Head of caudate nucleus (tissue), 42 donors: ENCODE measurements at places on chromosomes 3 and 15.

DNA sequence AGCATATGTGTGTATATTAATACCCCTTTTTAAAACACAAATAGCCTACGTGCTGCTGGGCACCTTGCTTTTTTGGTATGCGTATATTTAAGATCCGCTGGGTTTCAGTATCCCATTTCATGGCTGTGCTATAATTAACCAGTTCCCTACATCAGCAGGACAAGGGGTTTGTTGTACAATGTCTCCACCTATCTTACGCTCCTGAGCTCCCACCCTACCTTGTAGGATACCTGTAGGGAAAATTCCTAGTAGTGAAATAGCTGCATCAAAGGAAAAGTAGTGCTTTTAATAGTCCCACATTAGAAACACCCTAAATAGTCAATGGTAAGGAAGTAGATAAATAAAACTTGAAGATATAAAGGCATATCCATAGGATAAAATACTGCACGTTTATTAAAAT, 1.4 kb downstream of the MAP6D1 start:
- no peak for DNase-seq

DNA sequence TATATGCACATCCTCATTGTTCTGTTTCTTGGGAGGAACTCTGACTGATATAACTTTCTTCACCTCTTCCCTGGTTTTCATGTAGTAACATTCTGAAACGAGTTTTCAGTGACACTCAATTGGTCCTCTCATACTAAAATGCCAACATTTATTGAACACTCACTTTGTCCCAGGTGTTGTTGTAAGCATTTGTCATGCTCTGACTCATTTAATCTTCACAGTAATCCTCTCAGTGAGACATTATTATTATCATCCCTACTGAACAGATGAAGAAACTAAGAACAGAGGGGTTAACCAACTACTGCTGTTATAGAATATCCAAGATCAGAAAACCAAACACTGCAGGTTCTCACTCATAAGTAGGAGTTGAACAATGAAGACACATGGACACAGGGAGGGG, 94.1 kb upstream of the MRPL3 start:
- DNase-seq: no peak

GRCh38 chr15:89502867-89503595, 6.6 kb upstream of the RHCG start:
- DNase-seq: no peak

GRCh38 chr3:57709031-57709430, 16.2 kb upstream of the DENND6A start:
- no peak for DNase-seq

DNA sequence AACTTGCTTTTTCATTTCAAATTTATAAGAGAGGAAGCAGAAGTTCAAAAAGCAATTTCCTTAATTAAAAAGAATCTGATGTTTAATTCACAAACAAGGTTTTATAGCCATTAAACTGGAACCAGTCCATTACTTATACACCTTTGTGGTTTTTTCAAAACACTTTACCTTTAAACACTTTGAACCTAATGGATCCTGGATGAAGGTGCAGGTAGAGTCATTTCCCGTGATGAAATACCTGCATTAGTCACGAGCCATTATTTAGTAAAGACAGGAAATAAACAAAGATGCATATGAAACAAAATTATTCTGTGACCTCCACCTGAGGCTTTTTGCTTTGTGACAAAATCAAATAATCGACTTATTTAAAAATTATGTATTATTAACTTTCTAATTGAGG, 341.7 kb upstream of the UBE2E2 start:
- DNase-seq: no peak

GRCh38 chr3:110995461-110996231, 76.0 kb upstream of the NECTIN3 start:
- no peak for DNase-seq

DNA sequence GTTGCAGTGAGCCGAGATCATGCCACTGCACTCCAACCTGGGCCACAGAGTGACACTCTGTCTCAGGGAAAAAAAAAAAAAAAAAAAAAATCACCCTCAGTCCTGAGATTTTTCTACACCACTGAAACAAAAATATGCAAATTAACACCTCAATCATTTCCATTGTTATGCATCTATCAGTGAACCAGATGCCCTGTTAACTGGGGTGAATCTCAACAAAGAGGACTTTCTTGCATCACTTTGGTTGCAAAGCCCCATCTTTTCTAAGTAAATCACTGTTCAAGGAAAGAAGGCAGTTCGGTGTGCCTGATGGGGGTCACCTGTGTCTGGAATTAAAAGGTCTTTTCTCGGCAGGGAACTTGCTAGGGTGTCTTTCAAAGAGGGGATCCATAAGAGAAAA, 421.6 kb downstream of the EPHB1 start:
- no peak for DNase-seq

GRCh38 chr3:101010296-101010695, 17.1 kb upstream of the ABI3BP start:
- DNase-seq: no peak

DNA sequence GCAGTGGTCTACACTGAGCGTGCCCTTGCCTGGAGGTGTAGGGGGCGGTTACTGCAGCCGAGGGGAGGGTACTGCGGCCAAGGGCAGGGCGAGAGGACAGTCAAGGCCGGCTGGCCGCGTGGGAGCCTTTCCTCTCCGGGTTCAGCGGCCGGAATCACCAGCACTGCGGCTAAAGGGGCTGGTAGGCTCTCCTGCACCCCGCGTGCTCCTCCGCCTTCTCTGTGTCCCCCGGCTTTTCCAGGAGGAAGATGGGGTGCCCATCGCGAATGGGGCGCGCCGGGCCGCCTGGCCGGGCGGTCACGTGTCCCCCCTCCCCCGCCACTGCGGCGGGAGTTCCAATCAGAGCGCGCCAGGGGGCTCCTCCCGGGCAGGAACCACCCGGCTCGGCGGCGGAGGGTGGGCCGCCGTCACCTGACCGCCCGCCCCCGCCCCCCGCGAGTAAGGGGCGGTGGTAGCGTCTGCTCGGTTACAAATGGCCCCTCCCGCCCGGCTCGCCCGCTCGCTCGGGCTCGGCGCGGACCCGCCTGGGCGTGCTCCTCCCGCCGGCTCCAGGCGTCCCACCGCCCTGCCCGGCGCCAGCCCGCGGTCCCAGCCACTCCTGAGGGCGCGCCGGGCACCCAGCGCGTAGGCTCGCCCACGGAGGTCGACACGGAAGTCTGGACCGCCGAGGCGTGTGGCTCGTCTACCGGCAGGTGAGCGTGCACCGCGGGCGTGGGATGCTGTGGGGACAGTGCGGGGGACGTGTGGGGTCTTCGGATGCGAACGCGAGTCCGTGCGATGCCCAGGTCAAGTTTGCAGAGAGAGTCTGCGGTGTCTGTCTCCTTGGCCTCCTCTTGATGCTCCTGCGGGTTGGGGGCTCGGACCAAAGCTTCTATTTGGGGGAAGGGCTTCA, 242.6 kb upstream of the TOPAZ1 start:
- DNase-seq: peak; percentile 79

- DNase-seq: no peak
Measured at GRCh38 chr15:74201710-74202420, 722 bp downstream of the STRA6 start.

GRCh38 chr3:192826214-192827006, 91.2 kb downstream of the MB21D2 start:
- no peak for DNase-seq

- DNase-seq: no peak
Measured at GRCh38 chr15:91534235-91534634, 319.3 kb upstream of the SLCO3A1 start.

DNA sequence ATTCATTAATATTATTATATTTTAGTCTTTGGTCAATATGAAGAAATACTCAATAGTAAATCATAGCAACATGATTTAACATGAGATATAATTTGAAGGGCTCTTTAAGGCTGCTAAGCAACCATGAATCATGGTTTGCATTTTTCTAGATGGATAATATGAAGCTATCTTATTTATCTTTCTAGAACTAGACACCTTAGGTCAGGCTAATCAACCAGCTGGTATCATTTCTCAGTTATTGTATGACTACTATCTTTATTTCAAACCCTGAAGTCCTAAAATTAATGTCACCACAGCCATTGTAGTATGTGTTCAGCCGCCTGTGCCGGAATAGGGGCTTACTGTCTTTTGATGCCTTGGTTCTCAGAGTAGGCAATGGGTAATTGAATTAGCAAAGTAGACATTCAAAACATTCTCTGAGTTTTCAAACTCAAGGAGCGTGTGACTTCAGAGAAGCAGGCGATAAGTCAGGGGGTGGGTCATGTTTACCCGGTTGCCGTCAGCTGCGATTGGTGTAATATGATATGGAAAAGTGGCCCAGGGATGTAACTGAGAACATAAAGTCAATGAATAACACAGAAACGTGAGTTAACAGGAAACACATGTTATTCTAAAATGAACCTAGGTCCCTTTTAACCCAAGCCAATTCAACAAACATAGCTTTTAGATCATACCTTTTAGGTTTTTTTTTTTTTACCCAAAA, 93.4 kb upstream of the CTDSPL start:
- DNase-seq: no peak

GRCh38 chr3:110710603-110711002, 361.0 kb upstream of the NECTIN3 start:
- DNase-seq: no peak

- DNase-seq: no peak
Measured at GRCh38 chr3:160856450-160856849, 100.4 kb downstream of the PPM1L start.

- no peak for DNase-seq
Measured at GRCh38 chr3:61569856-61570580, 8.6 kb downstream of the PTPRG start.

- no peak for DNase-seq
Measured at GRCh38 chr3:137024348-137024747, 66.6 kb downstream of the IL20RB start.

- no peak for DNase-seq
Measured at GRCh38 chr3:194828926-194829325, 143.2 kb downstream of the FAM43A start.

- DNase-seq: no peak
Measured at GRCh38 chr3:139108253-139108969, 63.7 kb upstream of the PRR23C start.

DNA sequence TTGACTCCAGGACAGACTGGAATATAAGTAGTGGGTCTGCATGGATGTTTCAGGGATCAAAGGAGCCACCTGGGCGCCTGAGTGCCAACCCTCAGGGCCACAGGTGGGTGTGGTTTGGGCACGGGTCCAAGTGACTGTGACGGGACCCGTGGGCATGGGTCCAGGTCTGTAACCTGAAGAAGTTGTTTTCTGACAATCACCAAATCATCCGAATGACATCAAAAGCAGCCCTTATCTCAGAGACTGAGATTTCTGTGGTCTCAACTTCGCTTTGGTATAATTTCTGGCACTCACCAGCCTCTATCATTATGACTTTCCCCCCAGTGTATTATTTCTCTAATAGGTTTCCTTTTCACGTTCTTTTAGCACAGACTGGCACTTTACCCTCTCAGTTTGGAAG, 24.4 kb downstream of the RLBP1 start:
- DNase-seq: no peak

DNA sequence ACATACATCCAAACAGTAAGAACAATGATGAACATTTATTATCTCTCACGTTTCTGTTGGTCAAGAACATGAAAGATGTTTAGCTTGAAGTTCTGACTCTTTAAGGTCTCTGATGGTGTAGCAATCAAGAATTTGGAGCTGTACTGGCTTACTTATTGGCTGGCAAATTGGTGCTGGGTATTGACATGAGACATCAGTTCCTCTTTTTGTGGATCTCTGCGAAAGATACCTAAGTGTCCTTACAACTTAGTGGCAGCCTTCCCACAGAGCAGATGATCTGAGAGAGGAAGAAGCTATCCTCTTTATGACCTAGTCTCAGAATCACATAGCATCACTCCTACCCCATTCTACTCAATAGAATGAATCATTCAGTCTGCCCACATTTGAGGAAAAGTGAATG, 309.8 kb upstream of the DCBLD2 start:
- DNase-seq: no peak

DNA sequence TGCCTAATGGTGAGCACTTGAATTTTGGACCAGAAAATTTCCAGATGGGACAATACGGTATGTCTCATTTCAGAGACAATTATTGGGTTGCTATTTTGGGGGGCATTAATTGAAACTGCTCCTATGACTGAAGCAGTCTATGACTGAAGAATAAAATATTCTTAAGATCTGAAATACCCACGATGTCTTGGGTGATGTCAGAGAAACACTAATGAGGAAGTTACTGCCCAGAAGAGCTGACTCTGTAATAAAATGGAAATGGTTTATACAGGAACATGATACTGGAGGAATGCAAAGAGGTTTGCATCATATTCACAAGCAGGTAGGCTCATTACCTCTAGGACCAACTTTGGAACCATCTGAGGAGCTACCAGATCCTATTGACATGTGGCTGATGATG, 68.7 kb downstream of the IL12A start:
- DNase-seq: no peak

DNA sequence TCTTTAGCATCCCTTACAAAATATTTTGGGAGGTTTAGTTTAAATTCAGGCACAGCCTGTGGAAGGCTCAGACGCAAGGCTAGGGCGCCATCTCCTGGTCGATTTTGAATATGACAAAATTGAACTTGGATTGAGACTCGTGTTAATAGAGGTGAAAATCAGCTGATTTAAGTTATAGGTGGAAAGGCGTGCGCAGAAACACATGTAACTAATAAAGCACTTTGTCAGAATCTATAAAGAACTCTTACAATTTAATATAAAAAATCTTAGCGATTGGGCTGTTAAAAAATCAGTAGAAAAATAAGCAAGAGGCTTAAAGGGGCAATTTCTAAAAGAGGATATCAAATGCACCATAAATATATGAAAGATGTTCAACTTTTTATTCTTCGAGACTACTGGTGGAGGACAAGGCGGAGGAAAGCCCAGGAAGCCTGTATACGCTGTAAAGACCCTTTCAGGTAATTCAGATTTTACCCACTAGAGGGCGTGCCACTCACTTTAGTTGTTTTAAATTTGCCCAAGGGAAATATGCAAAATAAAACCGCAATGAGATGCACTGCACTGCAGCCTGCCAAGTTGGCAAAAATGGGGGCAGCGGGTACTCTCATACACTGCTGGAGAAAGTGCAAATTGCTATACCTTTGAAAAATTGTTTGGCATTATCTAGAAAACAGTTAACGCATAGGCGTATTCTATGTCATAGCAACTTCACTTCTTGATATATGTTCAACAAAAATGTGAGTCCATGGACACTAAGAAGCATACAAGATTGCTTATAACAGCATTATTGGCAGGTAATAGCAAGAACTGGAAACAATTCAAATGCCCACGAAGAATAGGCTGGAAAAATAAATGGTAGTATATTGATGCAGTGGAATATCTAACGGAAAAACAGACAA, 64.7 kb downstream of the SLC30A4 start:
- peak; percentile 68 for DNase-seq

GRCh38 chr15:70617076-70617910, 146.1 kb downstream of the UACA start:
- no peak for DNase-seq

- DNase-seq: no peak
Measured at GRCh38 chr3:108312656-108313055, 16.3 kb downstream of the HHLA2 start.
